ENCODE measurements at places on chromosomes 4 and X. TPM values are rescaled to one million over a fixed set of nuclear protein-coding genes. Genes with fewer than 3 reads are reported as not detected.

Gene ERVMER34-1
- not detected for total RNA-seq

Gene MID2
- total RNA-seq, result 23.6 TPM

Gene CXCR3
- total RNA-seq, result not detected

Gene DCAF8L1
- not detected for total RNA-seq

Gene NOX1
- not detected for total RNA-seq

Gene MAGEA8
- total RNA-seq, result not detected

Gene CTAG2
- 0.88 TPM for total RNA-seq

Gene NAP1L2
- total RNA-seq, result not detected

Gene FRAS1
- total RNA-seq, result 5.1 TPM

Gene GLRA3
- total RNA-seq, result not detected

Gene SMR3B
- total RNA-seq, result not detected

Gene RBM41
- 15.3 TPM for total RNA-seq

Gene ARMCX1
- 67.7 TPM for total RNA-seq

Gene FMR1NB
- total RNA-seq, result not detected

Gene CT45A10
- not detected for total RNA-seq

Gene CYBB
- 1.4 TPM for total RNA-seq

Gene GAGE12F
- not detected for total RNA-seq
